ENCODE measurements at places on chromosomes 3 and 15. TPM values are rescaled to one million over a fixed set of nuclear protein-coding genes. Genes with fewer than 3 reads are reported as not detected.

DNA sequence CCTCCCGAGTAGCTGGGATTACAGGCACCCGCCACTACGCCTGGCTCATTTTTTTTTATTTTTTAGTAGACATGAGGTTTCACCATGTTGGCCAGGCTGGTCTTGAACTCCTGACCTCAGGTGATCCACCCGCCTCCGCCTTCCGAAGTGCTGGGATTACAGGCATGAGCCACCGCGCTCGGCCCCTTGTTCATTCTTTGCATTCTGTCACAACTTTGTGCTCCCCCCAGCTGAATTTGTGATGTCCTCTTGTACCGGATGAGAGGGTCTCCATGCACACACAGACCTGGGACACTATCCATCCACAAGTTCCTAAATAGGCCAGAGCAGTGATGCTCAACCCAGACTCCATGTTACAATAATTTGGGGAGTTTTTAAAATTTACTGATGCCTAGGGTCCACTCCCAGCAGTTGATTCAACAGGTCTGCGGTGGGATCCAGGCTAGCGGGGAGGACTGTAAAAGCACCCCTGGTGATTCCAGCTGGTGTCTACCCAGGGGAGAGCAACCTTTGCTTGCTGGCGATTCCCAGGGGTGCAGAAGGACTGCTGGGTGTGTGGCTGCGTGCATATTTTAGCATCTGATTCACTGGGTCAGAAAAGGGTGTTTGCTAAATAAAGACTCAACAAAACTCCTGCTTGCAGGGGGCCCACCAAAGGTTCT lies 1.0 kb downstream of the RASSF1 start:
- peak; percentile 57 for DNase-seq
- peaks cover 46% of the 10 kb centered on the region for H3K4me1 ChIP-seq
- peaks cover 4% of the 10 kb centered on the region for H3K27me3 ChIP-seq
- peak overlapping the region; percentile 96 for H3K4me3 ChIP-seq

ITIH1 gene
- not detected for total RNA-seq

- peaks cover 2% of the 10 kb centered on the region for H3K27me3 ChIP-seq
- no peak for DNase-seq
- no peak overlapping the region for H3K27ac ChIP-seq
- H3K4me1 ChIP-seq = peaks cover 16% of the 10 kb centered on the region
Measured at GRCh38 chr15:99437315-99438223, 128.2 kb upstream of the MEF2A start.

DNA sequence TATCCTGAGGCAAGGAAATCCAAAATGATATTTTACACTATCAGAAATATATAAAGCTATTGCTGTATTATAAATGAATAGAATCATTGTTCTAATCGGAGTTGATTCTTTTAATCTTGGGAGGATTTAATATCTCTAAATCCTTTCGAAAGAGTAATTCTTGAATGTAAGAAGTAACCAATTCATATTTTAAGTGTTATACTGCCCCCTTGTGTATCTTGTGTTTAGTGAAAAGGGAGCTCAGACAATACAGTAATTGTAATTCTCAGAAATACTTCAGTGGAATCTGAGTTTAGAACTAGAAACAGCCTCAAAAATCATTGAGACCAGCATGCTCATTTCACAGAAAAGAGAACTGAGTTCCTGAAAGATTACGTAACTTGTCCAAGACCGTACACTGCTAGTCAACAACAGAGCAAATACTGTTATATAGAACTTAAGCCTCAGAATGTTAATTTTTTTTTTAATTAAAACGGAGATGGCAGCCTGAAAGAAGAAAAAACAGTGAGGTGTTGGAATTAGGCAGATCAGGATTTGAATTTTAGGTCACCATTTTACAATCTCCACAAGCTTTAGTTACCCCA lies 42.9 kb downstream of the PLCH1 start:
- DNase-seq = peak; percentile 71
- H3K4me1 ChIP-seq = peaks cover 5% of the 10 kb centered on the region
- H3K4me3 ChIP-seq = no peak overlapping the region
- H3K27ac ChIP-seq = no peak overlapping the region

FEZF2 gene
- total RNA-seq = not detected

CHRD gene
- total RNA-seq = 0.24 TPM

- peak overlapping the region; percentile 31 for H3K27ac ChIP-seq
- peaks cover 17% of the 10 kb centered on the region for H3K36me3 ChIP-seq
- peaks cover 2% of the 10 kb centered on the region for H3K27me3 ChIP-seq
- DNase-seq = no peak
- peaks cover 20% of the 10 kb centered on the region for H3K4me1 ChIP-seq
Measured at GRCh38 chr15:64187396-64188191, 24.8 kb upstream of the PPIB start.

- peaks cover 5% of the 10 kb centered on the region for H3K4me1 ChIP-seq
- no peak overlapping the region for H3K27ac ChIP-seq
- no peaks in the 10 kb centered on the region for H3K27me3 ChIP-seq
- H3K36me3 ChIP-seq = no peaks in the 10 kb centered on the region
- H3K4me3 ChIP-seq = no peak overlapping the region
Measured at GRCh38 chr3:4629095-4630007, 136.2 kb downstream of the ITPR1 start.

Measured in HFFc6 (cell line).